Activated CD4-positive, alpha-beta T cell treated with anti-CD3 and anti-CD28 coated beads for 36 hours (primary cell): ENCODE measurements at places on chromosomes 1 and 21.

GRCh38 chr1:7100479-7100878 lies 315.2 kb downstream of the CAMTA1 start:
- no peak for DNase-seq

DNA sequence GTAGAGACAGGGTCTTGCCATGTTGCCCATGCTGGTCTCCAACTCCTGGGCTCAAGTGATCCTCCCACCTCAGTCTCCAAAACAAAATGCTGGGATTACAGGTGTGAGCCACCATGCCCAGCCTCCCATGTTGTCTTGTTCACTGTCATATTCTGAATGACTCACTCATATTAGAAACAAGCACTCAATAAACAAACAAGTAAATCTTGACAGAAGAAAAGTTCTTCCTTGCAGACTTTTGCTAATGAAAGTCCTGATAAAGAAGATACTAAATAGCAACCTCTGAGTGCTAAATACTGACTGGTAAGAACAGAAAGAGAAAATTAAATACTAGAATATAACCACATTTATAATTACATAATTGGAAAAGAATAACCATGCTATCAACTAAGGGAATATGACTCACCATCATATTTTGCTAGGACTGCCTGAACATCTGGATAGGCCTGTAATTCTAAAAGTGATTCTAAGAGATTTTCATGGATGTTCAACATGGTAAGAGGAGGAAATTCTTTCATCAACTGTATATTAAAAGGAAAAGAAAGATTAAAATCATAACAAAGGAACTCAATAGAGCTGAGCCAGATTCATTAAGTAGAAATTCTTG lies 37.3 kb downstream of the ST7L start:
- DNase-seq, result no peak

- no peak for DNase-seq
Measured at GRCh38 chr1:162663086-162663485, 30.8 kb downstream of the DDR2 start.

- no peak for DNase-seq
Measured at GRCh38 chr1:74763807-74764206, 30.9 kb downstream of the TYW3 start.
